Kidney epithelial cell (primary cell): ENCODE measurements at places on chromosomes 16 and 17.
A peak's percentile ranks its signal among the peaks of the same experiment; 100 is the strongest.

DNA sequence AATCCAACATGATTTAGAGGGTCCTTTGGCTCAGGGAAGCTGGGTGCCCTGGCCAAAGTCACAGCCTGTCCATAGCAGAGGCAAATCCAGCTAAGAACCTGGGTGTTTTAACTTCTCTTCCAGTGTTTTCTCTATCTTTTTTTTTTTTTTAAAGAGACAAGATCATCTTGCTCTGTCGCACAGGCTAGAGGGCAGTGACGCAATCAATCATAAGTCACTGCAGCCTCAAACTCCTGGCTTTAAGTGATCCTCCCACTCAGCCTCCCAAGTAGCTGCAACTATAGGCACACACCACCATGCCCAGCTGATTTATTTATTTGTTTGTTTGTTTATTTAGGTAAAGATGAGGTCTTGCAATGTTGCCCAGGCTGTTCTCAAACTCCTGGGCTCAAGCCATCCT lies 14.8 kb upstream of the GRIN2A start:
- DNase-seq: no peak

DNA sequence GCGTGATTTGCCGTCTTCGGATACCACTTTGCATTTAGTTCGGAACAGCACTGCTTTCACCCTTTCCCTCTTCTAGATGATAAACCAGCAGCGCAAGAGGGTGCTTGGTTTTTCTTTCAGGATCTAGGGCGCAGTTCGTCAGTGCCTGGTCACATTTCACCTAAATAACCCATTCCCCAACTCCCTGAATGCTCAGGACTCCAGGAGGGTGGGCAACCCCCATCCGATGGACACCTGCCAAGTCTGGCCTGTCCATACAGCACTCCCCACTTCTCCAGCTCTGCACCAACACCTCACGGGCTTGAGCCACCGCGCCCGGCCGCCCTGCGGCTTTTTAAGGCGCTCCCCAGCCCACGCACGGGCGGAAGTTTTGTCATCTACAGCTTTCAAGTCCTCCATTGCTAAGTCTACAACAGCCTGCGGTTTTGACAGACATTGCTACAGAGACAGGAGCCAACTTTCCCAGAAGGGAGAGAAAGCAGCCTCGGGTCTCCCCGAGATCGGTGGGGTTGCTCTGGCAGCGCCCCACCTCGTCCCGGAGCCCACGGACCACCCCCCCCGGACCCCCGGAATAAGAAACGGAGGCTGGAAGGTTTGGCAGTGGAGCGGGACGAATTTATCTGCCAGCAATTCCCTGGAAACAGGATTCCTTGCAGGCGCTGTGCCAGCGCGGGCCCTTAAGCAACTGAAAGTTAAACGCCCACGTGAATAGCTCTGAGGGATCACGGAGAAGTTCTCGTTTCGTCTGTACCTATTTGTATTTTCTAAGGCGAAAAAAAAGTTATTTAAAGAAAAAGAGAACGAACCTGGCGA lies 38.6 kb upstream of the SLFN13 start:
- DNase-seq: peak; percentile 18

- DNase-seq: no peak
Observed at GRCh38 chr17:61018938-61019337, 341.3 kb downstream of the BCAS3 start.

- no peak for DNase-seq
Observed at GRCh38 chr17:16820161-16820877, 130.3 kb downstream of the CCDC144A start.

DNA sequence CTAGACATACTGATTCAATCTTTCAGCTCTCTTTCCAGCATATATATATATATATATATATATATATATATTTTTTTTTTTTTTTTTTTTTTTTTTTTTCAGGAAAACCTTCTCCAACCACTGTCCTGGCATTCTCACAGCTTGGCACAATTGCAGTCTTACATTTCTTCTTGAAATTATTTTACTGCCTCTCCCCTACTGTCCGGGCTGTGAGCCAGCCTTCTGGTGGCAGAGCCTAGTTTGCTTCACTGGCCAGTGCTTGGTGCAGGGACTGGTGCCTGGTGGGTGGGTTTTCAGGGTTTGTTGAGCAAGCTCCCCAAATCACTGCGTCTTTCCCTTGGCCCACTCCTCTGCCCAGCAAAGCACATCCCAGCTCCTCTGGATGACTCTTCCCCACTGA lies 28.5 kb downstream of the PRSS54 start:
- DNase-seq: no peak

DNA sequence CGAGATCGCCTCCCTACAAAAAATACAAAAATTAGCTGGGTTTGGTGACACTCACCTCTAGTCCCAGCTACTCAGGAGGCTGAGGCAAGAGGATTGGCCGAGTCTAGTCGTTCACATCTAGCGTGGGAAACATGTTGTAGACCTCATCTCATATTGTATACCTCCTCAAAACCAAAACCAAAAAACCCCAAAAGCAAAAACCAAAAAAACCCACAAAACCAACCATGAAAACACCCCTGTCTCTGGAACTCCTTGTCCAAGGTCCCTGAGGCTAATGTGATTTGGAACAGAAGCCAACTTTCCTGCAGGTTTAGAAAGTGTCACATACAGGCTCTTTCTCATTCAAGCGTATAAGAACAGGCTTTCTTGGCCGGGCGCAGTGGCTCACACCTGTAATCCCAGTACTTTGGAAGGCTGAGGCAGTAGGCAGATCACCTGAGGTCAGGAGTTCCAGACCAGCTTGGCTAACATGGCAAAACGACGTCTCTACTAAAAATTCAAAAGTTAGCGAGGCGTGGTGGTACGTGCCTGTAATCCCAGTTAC lies 29.0 kb downstream of the RAB11FIP3 start:
- no peak for DNase-seq

GRCh38 chr16:89370081-89370511 lies 120.3 kb downstream of the ANKRD11 start:
- DNase-seq: no peak

DNA sequence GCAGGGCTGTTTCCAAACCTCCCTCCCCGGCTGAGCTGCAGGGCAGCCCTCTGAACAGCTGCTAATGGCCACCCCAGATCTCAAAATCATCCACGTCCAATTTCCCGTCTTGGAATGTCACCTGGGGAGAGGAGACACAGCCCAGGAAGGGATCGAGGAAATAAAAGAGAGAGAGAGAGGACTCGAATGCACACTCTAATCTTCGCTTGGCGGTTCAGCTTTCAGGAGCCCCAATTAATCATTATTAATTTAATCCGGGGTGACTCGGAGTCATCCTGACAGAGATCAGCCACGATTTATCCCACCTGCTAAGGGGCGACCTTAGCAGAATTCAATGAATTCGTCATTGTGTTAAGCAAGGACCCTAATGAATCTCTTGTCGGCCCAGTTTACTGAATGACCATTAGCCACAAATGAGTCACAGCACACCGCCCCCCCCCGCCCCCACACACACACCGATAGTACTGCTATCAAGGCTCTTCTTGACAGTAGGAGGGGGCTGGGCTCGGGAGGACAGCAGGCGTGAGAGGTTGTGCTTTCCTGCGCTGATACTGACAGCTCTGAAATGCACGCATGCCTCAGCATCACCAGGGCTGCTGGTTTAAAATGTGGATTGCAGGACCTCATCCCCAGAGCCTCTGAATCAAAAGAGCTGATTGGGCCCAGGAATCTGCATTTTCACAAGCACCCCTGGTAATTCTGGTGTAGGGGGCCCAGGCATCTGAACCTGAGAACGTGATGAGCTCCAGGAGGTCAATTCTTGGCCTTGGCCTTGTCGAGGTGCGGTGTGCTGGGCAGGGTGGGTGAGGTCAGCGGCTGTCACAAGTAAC lies 190.0 kb upstream of the CIBAR2 start:
- peak; percentile 34 for DNase-seq

- DNase-seq: no peak
Observed at GRCh38 chr16:49478107-49478506, 104.5 kb downstream of the C16orf78 start.

GRCh38 chr17:65172496-65173136 lies 35.4 kb downstream of the RGS9 start:
- no peak for DNase-seq

DNA sequence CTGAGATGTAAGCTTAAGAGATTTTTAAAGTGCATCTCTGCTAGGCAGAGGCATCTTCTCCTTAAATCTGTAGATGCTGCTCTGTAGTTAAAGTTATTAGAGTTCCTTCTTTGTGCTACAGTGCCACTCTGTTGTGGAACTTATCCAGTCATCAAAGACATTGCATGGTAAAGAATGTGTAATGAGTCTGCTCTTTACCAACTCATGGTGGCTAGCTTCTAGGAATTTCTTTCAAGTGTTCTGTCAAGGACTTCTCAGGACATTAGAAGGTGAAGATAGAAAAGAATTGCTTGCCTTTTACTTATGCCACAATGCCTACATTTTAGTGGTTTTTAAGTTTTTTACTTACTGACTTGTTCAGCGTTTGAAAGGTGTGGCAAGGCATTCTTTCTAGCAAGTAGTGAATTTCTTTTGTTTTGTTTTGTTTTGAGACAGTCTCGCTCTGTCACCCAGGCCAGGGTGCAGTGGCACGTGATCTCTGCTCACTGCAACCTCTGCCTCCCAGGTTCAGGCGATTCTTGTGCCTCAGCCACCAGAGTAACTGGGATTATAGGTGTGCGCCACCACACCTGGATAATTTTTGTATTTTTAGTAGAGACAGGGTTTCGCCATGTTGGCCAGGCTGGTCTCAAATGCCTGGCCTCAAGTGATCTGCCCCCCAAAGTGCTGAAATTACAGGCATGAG lies 20.3 kb upstream of the ARL2BP start:
- no peak for DNase-seq

DNA sequence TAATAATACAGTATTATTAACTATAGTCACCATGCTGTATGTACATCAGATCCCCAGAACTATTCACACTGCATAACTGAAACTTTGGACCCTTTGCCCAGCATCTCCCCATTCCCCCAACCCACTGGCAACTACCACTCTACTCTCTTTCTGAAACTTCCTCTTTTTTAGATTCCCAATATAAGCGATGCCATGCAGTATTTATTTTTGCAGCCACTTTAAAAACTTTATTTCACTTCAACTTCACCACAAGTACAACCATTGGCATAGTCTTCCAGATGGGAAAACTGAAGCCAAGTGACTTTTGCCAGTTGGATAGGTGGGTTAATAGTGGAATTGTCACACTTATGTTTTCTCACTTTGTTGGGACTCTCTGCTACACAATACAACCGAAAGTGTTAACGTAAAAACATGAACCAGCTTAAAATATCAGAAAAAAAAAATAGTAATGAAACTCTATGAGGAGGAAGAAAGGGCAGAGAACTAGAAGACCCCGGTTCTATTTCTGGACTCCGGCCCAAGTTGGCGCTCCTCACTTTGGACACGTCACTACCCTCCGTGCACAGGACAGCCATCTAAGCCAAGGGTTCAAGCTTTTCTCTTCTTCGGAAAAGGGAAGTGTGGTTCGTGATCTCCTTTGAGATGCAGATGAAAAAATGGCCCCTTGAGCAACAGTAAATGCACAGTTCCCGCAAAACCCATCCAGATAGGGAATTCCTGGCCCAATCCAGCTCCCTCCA lies 743 bp downstream of the SHCBP1 start:
- DNase-seq: no peak

DNA sequence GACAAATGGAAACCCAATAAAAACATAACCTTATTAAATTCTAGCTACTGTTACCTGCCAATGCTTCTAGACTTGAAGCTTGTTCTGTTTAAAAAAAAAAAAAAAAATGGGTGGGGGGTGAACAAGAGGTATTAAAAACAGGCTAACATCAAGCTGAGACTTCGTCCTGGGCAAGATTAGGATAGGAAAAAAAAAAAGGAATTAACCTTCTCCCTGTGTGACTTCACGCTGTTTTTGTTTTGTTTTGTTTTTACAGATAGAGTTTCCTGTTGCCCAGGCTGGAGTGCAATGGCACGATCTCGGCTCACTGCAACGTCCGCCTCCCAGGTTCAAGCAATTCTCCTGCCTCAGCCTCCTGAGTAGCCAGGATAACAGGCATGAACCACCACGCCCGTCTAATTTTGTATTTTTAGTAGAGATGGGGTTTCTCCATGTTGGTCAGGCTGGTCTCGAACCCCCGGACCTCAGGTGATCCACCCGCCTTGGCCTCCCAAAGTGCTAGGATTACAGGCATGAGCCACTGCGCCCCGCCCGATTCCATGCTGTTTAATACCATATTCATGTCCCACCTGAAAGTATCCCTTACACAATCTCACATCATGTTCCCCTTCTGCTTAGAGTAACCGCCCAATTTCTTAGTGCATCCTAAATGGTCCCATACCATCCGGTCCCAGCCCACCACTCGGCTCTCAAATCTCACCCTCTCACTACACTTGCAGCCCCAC lies 2.2 kb downstream of the USP31 start:
- DNase-seq: no peak

- no peak for DNase-seq
Observed at GRCh38 chr17:64254755-64255154, 8.3 kb downstream of the TEX2 start.

GRCh38 chr16:57539072-57539796 lies 2.9 kb upstream of the CCDC102A start:
- no peak for DNase-seq

DNA sequence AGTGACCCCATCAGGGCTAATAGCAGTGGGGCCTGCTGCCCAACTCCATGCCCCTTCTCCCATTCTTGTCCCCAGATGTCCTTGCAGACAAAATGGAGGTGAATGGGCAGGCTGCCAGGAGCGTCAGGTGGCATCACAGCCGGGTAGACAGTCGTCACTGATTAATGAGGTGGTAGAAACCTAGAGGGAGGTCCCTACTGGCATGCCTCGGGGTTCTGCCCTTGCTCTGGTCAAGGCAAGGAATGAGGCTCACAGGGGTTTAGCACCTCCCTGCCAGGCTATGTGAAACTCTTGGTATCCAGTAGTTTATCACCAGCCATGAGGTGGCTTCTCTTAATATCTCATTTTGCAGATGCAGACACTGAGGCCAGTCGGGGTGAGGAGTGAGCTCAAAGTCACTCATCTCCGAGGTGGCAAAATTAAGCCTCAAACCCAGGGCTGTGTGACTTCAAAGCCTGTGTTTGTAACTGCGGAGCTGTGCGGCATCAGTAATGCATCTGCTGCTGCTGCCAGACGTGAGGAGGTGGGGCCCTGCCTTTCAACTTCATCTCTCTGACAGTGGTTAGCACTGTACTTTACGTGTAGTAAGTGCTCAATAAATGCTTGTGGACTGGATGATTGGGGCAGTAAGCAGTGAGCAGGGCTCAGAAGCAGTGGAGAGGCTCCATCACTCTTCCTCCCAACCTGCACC lies 21.3 kb downstream of the RAI1 start:
- no peak for DNase-seq

GRCh38 chr16:56728980-56729734 lies 772 bp upstream of the NUP93 start:
- no peak for DNase-seq

DNA sequence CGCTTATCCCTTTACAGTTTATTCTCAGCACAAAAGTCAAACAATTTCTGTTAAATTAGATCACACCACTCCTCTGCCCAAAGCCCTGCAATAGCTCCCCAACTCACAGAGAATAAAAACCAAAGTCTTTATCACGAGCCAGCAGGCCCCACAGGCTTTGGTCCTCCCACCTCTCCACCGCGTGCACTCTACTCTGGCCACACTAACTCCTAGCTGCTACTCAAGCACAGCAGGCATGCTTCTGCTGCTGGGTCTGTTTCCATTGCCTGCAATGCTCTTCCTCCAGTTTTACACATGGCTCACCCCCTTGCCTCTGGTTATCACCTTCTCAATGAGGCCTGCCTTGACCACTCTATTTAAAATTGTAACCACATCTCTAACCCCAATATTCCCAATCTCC lies 27.6 kb downstream of the HELZ start:
- no peak for DNase-seq

- no peak for DNase-seq
Observed at GRCh38 chr16:72430121-72430520, 258.2 kb upstream of the PMFBP1 start.
